ENCODE measurements at places on chromosomes 3 and 15.
A peak's percentile ranks its signal among the peaks of the same experiment; 100 is the strongest.

GRCh38 chr15:96321639-96322535 lies 8.6 kb upstream of the NR2F2 start:
- peak; percentile 41 for DNase-seq

- DNase-seq: peak; percentile 24
Observed at GRCh38 chr3:10702961-10703740, 112.9 kb upstream of the SLC6A11 start.

- DNase-seq: peak; percentile 84
Observed at GRCh38 chr3:64266065-64266931, 41.0 kb upstream of the PRICKLE2 start.

DNA sequence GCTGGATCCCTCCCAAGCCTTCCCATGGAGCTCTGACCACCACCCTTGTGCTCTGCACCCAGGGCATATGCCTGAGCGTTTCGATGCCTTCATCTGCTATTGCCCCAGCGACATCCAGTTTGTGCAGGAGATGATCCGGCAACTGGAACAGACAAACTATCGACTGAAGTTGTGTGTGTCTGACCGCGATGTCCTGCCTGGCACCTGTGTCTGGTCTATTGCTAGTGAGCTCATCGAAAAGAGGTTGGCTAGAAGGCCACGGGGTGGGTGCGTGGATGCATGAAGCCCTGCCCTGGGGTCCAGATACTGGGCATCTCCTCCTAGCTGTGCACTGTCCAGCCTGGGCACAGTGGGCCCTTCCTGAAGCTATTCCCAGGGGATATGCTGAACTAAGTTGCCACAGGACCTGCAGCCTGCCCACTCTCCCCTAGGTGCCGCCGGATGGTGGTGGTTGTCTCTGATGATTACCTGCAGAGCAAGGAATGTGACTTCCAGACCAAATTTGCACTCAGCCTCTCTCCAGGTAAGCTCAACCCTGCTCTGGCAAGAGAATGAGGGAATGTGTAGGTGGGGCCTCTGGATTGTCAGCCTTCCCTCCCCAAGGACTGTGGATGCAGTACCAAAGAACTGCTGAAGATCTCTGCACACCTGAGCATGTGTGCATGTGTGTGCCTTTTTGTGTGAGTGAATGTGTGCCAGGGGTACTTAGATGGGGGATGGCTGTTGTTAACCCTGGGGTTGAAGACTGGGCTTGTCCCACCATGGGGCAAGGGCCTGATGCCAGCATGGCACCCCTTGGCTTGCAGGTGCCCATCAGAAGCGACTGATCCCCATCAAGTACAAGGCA lies 2.1 kb downstream of the MYD88 start:
- DNase-seq: no peak

DNA sequence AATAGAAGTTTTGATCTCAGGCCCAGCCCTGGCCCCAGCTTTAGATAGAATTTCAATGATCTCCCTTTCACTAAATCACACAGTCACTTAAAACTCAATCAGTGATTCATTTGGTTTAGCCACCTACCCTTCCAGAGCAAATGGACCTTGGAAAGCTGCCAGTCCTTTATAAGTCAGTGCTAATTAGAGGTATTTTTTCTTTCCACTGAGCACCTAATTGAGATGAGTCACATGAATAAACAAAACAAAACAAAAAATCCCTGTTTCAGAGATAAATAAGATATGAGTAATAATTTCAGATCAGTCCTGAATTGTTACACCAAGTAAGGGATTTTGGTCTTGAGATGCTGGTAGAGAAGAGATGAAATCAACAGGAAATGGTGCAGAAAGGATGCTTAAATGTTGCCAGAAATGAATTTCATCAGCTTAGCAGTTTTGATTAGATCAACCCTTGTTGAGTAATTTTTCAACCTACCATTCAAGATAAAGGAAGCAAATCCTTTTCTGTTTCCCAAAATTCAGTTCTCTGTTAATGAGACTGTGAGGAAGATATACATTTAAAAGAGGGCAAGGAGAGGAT lies 352.0 kb upstream of the COL8A1 start:
- DNase-seq: peak; percentile 54

DNA sequence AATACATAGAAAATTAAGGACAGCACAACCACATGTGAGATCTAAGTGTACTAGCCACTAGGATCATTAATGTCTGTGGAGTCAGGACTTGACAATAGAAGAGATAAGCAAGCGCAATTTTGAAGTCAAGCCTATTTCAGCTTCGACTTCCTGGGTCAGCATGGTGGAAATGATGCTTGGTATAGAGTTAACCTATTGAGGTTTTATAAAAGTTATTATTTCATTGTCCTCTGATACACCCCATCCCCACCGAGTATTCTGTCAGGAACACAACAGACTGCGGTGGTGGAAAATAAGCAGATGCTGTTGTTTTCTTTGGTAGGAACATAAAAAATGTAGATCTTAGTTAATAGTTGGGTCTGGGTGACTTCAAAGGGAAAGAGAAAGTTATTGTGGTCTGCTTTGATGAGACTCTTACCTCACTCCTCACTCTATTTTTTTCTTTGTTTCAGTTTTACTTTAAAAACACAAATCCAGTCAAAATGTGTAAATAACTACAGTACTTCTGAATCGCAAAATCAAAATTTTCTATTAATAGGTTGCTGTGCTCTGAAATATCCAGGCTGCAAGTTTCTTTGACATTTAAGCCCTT lies 82.1 kb downstream of the IL5RA start:
- DNase-seq: no peak

DNA sequence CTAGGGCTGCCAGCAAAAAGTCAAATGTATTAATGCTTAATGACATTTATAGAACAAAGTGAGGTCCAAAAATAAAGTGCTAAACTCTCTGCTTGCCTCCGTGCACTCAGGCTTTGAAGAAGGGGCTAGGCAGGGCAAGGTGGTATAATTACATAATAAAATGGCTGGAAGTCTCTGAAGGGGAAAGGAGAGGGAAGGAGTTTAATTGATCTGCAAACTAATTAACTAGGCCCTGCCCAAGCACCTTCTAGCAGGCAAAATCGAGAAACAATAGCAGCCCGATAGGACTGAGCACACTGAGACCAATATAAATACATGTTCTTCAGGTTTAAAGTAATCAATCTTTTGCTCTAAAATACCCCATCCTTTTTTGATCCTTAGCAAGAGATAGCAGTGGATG lies 13.0 kb downstream of the DIS3L start:
- no peak for DNase-seq

GRCh38 chr3:106213954-106214353 lies 345.1 kb upstream of the CBLB start:
- no peak for DNase-seq

DNA sequence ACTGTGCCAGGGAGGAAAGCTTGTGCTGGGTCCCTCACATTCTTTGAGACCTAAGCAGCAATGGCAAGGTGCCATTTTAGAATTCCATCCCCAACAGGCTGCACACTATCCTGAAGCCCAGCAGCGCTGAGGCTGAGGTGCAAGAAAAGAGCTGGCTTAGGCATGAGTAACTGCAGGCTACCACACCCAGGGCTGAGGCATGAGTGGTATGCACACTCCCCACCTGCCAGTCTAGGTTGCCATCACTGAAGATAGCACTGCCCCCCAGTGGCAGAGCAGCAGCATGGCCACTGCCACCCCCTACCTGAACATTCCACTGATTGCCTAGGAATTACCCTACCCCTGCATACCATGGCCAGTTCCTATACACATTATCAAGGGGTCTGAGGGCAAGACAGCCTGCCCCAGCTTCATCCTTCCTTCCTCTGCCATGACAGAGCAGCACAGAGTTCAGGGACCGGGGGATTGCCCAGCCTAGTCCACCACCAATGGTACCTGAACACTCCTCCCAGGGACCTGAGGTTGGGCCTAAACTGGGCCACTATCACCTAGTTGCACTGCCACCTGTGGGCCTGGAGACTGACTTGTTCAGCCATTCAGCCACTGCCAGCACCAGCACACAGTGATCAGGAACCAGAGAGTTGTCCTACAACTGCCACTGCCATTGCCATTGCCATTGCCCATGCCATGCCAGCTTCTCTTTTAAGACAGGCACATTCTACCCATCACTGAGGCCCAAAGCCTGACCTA lies 129.8 kb downstream of the SATB1 start:
- peak; percentile 95 for DNase-seq

DNA sequence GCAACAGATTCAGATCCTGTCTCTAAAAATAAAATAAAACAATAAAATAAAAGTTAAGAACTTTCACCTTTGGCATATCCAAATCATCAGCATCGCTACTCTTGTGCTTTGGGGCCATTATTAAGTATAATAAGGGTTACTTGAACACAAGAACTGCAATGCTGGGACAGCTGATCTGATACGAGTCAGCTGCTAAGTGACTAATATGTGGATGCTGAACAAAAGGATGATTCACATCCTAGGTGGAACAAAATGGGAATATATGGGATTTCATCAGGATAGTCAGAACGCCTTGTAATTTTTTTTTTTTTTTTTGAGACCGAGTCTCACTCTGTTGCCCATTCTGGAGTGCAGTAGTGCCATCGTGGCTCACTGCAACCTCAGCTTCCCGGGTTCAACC lies 29.7 kb downstream of the BUB1B start:
- DNase-seq: peak; percentile 16

- no peak for DNase-seq
Observed at GRCh38 chr15:96177279-96177678, 153.2 kb upstream of the NR2F2 start.

DNA sequence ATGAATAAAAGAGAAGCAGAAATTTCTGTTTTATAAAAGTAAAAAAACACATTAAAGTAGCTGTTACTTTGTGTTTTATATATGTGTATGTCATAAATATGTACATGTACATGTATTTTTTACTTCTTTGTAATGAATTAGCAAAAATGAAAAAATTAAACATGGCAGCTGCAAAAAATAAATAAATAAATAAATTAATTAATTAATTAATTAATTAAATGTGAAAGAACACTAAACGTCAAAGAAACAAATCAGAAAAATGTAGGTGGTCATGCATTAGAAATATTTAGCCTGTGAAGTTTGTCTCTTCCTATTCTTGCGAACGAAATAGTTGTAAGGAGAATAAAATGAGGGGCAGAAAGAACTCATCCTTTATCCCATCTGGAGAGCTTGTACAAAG lies 357.0 kb downstream of the ZIC4 start:
- DNase-seq: no peak

- no peak for DNase-seq
Observed at GRCh38 chr15:62785881-62786828, 256.4 kb upstream of the TPM1 start.

GRCh38 chr3:57444469-57444868 lies 99.7 kb downstream of the DNAH12 start:
- no peak for DNase-seq

- DNase-seq: no peak
Observed at GRCh38 chr3:3648988-3649679, 150.1 kb upstream of the LRRN1 start.

- DNase-seq: no peak
Observed at GRCh38 chr3:146557745-146558144, 13.3 kb upstream of the PLSCR1 start.

GRCh38 chr3:79032686-79033318 lies 735.0 kb downstream of the ROBO1 start:
- DNase-seq: peak; percentile 69

- no peak for DNase-seq
Observed at GRCh38 chr3:12608376-12608775, 51.5 kb downstream of the MKRN2 start.

GRCh38 chr3:160139291-160139690 lies 85.9 kb upstream of the C3orf80 start:
- no peak for DNase-seq

- no peak for DNase-seq
Observed at GRCh38 chr3:52912885-52913731, 15.8 kb upstream of the STIMATE start.

DNA sequence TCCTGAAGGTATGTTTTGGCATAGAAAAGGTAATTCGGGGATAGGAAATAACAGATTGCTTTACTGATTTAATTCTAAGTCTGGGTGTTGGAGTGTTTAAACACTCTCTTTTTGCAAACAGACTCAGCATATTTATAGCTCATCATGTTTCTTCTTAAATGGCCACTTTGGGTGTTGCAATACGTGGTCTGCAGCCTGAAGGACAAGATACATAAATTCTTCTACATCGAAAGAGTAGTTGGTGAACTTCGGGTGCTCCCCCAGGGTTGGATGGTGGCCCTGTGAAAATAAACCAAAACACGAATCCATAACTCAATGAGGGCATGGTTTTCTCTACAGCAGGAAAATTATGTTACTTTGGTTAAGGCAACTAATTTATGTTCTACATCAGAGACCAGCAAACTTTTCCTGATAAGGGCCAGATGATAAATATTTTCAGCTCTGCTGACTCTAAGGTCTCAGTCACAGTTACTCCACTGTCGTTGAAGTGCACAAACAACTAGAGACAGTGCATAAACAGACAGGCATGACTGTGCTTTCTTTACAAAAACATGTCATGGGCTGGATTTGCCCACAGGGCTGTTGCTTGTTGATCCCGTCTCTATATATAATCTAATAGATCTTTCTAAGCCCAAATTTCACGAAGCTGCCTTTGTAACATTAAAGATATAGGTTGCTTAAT lies 35.9 kb downstream of the EOGT start:
- DNase-seq: no peak

- DNase-seq: no peak
Observed at GRCh38 chr15:33458421-33458820, 147.7 kb downstream of the RYR3 start.

DNA sequence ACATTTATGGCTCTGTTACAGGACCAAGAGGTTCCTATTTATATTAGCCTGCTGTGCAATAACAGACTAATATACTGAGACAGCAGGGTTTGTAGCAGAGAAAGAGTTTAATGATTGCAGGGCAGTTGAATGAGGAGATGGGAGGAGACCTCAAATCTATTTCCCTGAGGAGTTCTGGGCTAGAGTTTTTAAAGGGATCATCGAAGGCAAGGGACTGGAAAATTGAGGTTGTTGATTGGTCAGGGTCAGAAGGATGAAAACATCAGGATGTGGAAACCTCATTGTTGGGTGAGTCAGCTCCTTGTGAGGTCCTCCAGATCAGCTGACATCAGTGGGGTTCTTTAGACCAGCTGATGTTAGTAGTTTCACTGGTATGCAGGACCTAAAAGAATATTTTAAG lies 60.6 kb upstream of the GOLGA8B start:
- DNase-seq: peak; percentile 69

GRCh38 chr3:125961289-125961589 lies 7.7 kb upstream of the ROPN1B start:
- DNase-seq: no peak

DNA sequence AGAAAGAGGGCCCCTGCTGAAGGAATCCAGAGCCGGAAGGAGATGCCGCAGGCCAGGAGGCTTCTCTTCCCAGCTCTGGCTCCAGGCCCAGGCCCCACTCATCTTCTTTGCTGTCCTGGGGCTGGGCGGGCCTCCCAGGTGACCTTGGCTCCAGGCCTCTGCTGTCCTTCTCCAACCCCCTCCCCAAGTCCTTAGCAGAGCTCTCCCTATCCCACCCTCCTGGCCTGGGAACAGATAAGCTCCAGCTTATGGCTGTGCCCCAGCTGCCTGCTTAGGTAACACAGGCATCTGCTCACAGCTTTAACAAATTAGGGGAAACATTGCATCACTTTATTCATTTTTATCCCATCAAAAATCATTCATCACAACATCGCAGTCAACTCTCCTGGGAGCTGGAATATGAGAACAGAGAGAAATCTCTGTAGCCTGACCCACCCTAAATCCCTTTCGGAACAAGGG lies 86.9 kb downstream of the SEMA5B start:
- DNase-seq: no peak

- DNase-seq: no peak
Observed at GRCh38 chr15:63358241-63359029, 23.2 kb downstream of the CA12 start.
